ENCODE measurements at places on chromosomes 4 and X.

GRCh38 chr4:187019896-187020295 lies 296.2 kb upstream of the FAT1 start:
- no peak for DNase-seq

DNA sequence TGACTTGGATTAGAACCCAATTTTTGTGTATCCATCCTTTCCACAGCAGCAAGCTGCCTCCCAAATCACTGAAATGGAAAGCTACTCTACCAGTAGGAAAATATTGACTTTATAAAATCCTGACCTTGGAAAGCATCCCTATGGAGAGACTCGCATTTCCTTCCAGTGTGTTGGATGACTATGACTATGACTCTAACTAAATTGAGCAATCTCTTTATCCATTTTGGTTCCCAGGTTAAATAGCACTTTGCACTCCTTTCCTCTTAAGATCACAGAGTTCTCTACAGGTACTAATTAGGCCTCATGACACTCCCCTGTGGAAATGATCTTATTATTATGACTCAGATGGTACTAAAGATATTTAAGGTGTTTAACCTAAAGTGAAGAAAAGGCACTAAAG lies 431.8 kb downstream of the PPARGC1A start:
- no peak for DNase-seq

DNA sequence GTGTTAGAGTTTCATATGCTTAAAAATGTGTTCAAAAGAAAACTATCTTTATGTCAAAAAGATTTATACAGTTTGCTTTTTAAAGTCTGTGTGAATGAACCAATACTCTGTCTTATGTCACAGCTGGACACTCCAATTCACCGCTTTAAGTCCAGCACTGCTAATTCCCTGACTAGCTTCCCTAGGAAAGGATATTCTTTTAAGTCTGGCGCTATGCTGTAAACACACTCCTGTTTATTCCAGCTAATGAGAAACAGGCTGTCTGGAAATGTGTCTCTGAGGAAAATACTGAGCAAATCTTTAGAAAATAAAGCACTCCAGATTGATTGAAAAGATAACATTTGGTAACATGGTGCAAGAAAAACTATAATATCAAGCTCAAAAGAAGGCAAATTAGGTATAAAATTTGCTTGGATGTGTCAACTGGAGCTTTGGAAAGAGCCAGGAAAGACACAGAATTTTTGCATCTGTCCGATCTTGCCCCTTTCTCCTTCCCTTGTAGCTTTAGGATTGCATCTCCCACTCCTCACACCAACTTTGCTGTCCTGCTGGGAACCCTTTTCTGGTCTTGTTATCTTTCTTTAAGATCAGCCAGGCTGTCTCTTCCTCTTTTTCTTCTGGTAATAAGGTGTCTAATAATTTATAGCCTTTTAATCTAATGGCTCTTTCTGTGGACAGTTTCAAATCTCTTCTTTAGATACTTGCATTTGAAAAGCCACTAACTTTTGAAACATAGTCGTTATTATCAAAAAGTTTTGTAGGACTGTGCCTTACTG lies 40.9 kb upstream of the VEGFC start:
- no peak for DNase-seq

GRCh38 chr4:1795299-1796195 lies 2.5 kb downstream of the FGFR3 start:
- no peak for DNase-seq

DNA sequence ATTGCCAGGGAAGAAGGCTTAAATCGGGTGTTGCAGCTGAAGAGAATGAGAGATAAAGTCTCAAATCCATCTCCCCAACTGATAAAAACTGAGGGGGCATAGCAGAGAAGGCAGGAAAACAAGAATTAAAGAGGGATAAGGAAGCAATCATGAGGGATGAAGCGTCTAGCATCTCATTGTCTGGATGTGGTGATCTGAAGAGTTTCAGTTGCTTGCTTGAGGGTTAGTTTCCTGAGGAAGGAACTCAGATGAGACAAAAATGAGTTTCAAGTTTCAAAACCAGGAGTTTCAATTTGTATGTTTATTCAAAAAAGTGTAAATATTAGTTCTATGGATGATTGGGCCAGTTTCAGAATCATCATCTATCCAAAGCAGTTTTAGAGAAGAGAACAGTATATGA lies 496.9 kb downstream of the RAB28 start:
- DNase-seq, result no peak

GRCh38 chr4:55838952-55839351 lies 14.5 kb upstream of the EXOC1 start:
- DNase-seq, result no peak

- DNase-seq, result no peak
Measured at GRCh38 chrX:150664290-150664689, 28.9 kb upstream of the MTMR1 start.

DNA sequence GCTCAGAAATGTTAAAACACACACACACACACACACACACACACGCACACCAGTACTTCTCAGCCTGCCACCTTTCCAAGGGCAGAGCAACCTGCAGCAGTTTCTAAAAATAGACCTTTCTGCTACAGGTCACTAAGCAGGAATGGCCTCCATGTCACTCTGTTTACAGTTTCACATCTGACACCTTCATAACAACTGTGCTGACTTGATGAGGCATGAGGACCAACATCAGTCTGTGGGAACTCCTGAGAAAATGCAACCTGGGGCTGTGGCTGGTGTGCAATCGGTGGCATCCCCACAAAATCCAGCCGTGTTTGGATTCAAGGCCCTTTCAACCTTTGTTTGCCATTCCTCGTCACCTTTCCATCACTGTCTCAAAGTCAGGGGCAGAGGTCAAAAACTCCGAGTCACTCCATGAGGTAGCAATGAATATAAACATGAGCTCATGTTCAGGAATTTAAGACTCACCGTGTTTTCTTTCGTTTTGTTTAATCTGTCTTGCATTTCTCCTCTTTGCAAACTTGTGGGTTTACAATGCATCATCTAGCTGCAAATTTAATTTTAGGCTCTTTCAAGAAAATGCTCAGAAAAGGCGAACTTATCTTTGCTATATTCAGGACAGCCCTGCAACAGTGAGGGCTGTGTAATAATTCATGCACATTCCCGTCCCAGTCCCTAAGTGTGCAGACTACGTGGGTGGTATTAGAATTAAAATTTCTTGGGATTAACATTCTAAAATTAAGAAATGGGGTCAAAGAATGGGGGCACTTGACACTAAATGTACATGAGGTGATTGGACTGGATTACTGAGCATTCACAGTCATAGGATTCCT lies 135.3 kb downstream of the SHROOM3 start:
- DNase-seq, result peak; percentile 65

- DNase-seq, result no peak
Measured at GRCh38 chrX:153857348-153857903, 27.1 kb upstream of the PDZD4 start.

GRCh38 chr4:6469898-6470501 lies 2.4 kb downstream of the PPP2R2C start:
- no peak for DNase-seq

- DNase-seq, result no peak
Measured at GRCh38 chr4:114598191-114599121, at the start of gene UGT8. Gene UGT8 (plus strand): TSS chr4:114598807. CDS start chr4:114622881, 24,074 bp downstream.

DNA sequence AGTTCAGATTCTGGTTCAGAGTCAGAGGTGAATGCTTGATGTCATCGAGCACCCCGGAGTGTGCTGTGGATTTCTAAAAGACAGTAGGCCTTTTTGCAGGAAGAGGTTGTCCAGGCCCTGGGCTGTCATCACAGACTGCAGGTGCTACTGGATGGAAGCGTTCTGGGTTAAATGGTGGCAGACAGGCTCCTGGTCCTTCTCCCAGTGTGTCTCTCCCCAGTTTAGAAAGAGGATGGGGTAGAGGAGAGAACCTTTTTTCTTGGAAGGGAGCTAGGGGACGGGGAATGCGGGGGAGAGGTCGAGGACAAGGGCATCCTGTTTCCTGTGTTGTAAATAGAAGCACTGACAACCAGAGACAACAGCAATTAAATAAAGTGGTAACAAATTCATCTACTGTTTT lies 102.3 kb upstream of the NUDT6 start:
- no peak for DNase-seq
